ENCODE measurements at places on chromosomes 7 and 10.

DNA sequence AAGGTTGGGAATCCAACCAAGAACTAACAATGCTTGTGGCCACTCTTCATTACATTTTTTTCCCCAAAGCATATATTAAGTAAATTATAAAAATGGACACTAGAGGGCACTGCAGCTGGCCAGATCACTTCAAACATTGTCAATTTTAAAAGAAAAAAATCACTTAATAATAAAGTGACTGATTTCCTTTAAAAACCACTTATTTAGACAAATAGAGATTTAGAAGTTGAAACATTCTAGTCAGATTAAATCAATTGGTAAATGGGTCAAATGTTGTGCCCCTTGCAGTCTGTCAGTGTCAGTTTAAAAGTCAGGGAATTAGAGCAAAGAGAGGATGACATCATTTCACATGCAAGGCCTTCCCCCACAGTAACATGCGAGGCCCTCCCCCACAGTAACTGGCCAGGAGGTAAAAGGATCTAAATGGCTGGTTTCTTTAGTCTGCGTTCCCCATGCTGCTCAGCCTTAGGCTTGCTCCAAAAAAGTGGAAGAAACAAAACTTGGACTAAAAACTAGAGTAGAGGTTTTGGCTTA is 177.9 kb downstream of the SKAP2 start:
- DNase-seq, result no peak

DNA sequence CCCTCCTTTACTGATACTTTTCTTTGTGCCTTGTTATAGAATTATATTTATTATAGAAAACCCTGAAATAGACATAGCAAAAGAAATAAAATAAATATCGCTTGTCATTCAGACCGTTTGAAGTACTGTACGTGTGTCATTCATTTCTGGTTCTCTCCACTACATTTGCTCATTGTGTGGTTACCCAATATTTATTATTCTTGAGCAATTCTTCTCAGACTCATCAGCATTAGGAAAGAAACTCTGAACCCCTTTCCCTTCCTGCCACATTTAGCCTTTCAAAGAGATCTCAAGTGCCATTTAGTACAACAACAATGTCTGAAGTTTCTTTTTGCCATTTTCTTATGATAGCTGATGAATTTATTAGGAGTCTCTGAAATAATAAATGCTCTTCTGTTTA is 154.1 kb downstream of the KIAA1217 start:
- DNase-seq, result no peak

DNA sequence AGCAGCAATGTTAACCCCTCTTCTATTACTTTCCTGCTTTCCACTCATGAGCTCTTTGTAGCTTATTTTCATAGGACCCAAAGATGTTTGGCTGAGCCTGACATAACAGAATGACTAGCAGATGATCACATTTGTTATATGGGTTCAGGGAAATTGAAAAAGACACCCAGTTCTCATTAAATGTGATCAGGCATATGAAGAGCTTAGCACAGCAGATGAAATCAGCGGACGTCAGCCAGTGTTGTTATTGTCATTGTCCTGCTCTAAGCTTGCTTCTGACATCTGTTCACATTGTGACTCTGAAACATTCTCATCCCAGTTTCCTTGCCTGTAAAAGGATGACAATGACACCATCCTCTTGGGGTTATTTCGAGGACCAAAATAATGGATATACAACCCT is 43.5 kb downstream of the FAM241B start:
- no peak for DNase-seq

DNA sequence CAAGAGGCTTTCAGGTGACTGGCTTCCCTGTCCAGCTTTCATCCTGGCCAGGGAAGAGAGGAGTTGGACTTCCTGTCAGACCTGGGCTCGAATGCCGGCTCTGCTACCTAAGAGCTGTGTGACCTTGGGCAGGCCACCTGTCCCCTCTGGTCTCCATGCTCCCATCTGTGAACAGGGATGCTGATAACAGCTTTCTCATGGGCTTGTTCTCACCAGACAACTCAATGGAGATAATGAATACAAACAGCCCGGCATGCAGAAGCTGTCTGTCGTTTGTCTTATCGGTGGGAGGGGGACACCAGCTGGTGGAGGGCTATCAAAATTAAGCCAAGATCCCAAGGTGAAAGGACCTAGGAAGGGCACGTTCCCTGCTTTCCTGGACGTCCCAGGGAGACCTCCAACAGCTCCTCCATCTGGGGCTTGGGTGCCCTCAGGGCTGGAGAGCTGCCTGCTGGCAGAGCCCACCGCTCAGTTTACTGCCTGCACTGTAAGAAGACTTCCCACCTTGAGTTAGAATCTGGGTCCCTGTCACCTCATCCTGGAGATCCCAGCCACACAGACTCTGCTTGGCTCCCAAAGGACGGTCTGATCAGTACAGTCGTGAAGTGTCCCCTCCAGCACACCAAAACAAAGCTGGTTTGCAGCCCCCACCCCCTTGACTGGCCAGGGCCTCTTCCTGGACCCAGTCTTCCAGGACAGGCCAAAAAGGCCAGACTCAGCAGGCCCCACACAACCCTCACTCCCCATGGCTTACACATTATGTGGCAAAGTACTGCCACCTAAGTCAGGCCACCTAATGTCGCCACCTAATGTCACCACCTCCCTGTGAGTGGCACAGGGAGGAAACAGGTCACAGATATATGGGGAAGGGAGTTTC is 40.9 kb downstream of the PPIF start:
- no peak for DNase-seq

- DNase-seq, result no peak
These were observed 30.6 kb upstream of the GPNMB start for GRCh38 chr7:23216021-23216420.

GRCh38 chr10:71438761-71439160 is 42.0 kb downstream of the CDH23 start:
- DNase-seq, result no peak

- no peak for DNase-seq
These were observed 437.4 kb upstream of the GALNT17 start for GRCh38 chr7:70694434-70694970.

GRCh38 chr10:104340641-104341040 is 2.4 kb upstream of the ITPRIP start:
- DNase-seq, result no peak

GRCh38 chr7:81810476-81811155 is 40.8 kb upstream of the HGF start:
- no peak for DNase-seq

DNA sequence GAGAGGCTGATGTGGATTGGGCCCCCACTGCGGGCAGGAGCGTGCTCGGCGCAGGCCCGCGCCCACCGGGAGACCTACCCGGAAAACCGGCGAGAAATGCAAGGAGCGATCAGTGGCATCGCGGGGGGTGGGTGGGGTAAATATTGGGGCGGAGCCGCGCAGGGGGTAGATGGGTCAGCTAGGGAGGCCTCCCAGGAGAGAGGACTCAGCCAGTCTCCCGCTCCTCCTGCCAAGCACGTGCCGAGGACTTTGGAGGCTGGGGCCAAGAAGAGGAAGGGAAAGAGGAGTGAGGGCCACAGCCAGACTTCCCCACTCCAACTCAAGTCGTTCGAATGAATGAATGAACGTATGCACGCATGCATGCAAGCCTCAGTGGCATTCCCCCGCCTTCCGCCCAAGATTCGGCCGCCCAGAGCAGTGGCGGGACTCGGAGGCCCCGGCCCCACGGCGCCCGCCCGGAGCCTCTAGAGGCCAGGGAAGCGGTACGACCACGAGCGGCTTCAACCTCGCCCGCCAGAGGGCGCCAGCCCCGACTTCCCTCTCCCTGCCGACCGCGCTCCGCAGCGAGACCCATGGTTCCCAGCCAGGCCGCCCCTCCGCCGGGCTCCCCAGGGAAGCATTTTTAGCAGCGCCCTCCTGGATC is 3.6 kb downstream of the NPM3 start:
- peak; percentile 76 for DNase-seq

- no peak for DNase-seq
These were observed 29.5 kb upstream of the HSPB1 start for GRCh38 chr7:76272851-76273497.

GRCh38 chr7:127629268-127629854 is 11.4 kb upstream of the PAX4 start:
- DNase-seq, result no peak

GRCh38 chr7:151644554-151644953 is 124.9 kb upstream of the RHEB start:
- DNase-seq, result no peak

- DNase-seq, result no peak
These were observed 125.0 kb upstream of the FOXK1 start for GRCh38 chr7:4556868-4557793.

DNA sequence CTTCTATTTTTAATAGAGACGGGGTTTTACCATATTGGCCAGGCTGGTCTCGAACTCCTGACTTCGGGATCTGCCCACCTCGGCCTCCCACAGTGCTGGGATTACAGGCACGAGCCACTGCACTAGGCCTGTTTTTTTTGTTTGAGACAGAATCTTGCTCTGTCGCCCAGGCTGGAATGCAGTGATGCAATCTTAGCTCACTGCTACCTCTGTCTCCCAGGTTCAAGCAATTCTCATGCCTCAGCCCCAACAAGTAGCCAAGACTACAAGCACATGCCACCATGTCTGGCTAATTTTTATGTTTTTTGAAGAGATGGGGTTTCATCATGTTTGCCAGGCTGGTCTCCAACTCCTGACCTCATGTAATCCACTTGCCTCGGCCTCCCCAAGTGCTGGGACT is 73.7 kb downstream of the TYW1B start:
- no peak for DNase-seq

DNA sequence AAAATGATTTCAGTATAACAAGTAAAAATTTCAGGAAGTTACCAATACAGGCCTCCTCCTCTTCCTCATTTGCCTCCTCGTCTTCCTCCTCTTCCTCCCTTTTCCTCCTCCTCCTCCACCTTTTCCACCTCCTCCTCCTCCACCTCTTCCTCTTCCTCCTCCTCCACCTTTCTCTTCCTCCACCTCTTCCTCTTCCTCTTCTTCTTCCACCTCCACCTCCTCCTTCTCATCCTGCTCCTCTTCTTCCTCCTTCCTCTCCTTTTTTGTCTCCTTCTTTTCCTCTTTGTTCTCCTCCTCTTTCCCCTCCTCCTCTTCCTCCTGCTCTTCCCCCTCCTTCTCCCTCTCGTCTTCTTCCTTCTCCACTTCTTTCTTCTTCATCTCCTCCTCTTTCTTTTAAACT is 94.4 kb upstream of the SFMBT2 start:
- DNase-seq, result no peak

- DNase-seq, result no peak
These were observed 96.8 kb upstream of the PHYHIPL start for GRCh38 chr10:59079386-59080226.

DNA sequence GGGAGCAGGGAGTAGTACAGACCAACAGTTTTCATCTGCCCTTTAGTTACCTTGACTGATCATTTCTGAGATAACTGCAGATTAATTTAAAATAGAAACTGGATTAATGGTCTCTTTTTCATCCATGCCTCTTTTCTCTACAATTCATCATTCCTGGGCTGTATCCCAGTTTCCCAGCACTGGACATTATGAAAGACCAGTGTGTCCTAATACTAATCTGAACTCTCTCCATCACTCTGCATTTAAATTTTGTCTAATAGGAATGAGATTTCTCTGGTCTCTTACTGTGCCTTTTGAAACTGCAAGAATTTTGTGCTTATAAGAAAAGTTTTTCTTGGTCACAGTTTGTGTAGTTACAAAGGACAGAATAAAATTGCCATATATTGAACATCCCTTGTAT is 12.7 kb downstream of the PLEKHA8 start:
- DNase-seq, result no peak

GRCh38 chr10:50600286-50600685 is 23.5 kb downstream of the SGMS1 start:
- no peak for DNase-seq

- no peak for DNase-seq
These were observed 1274.9 kb upstream of the SORCS1 start for GRCh38 chr10:108439397-108439796.

- DNase-seq, result peak; percentile 8
These were observed 100.9 kb upstream of the YAE1 start for GRCh38 chr7:39465055-39465929.

- no peak for DNase-seq
These were observed 21.0 kb upstream of the EEPD1 start for GRCh38 chr7:36132012-36132411.

DNA sequence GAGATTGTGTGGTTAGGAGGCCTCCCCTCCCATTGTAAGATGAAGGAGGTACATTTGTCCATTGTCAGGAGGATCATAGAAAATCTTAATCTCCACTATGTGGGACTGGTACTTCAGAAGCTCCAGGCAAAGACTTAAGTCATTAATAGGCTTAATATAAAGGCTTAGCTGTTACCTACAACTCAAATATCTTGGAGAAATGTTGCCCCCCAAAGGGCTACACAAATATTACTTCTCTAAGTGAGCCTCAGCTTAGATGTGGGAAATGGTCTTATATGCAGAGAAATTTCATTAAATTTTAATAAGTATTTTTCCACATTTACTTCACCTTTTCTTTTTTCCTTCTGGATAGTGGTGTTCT is 27.2 kb downstream of the TAS2R41 start:
- no peak for DNase-seq

GRCh38 chr10:69359148-69359547 is 57.6 kb downstream of the TACR2 start:
- no peak for DNase-seq

DNA sequence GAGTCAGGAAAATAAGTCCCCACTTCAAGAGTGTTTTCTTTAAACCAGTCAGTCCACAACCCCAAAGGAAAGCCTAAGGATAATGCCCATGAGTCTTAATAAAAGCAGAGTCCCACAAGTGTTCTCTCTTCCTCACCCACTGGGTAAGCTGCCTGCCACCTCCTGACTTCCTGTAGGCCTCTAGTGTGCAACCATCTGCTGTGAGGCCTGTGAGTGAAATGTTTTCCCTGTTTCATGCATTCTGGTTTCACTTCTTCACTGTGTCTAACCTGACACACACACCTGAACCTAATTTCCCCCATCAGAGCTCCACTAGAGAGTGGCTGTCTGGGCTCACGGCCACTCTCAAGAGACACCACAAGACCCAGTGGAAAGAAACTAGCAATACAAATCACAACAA is 38.9 kb upstream of the GDF10 start:
- no peak for DNase-seq

DNA sequence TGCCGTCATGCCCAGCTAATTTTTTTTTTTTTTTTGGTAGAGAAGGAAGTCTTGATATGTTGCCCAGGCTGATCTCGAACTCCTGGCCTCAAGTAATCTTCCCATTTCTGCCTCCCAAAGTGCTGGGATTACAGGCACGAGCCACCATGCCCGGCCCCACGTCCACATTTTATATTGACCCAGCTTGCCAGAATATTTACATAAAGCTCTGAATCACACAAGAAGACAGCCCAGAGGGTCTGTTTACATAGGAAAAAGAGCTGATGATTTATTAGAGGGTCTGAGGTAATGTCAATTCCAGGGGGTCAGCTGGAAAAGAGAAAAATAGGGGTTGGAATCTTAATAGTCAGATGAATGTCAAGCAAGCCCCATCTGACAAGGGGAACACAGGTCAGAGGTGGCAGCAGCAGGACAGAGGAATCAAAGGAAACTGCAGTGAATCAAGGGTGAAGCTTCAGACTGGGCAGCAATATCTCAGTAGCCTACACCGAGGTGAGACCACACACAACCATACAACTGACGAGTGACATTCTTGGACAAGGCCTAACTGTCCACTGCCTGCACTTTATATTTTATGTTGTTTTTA is 15.8 kb upstream of the SLF2 start:
- no peak for DNase-seq

GRCh38 chr10:73649876-73650536 is 5.8 kb downstream of the SYNPO2L start:
- no peak for DNase-seq

GRCh38 chr10:114157912-114158311 is 16.1 kb downstream of the CCDC186 start:
- DNase-seq, result no peak

All from activated T-helper 1 cell treated with anti-CD3 and anti-CD28 coated beads, Interleukin-12 subunit alpha, Interleukin-12 subunit beta, Interleukin-2, Interleukin-4 antibody, amounts not matched to agents 30 ng/mL and 10 ng/mL and 1 ng/mL, durations not matched to agents 14 hours and 24 hours and 36 hours (primary cell).